ENCODE measurements at places on chromosomes 2 and 18.

- DNase-seq, result no peak
Measured at GRCh38 chr2:24048769-24049484, 614 bp upstream of the FKBP1B start.

DNA sequence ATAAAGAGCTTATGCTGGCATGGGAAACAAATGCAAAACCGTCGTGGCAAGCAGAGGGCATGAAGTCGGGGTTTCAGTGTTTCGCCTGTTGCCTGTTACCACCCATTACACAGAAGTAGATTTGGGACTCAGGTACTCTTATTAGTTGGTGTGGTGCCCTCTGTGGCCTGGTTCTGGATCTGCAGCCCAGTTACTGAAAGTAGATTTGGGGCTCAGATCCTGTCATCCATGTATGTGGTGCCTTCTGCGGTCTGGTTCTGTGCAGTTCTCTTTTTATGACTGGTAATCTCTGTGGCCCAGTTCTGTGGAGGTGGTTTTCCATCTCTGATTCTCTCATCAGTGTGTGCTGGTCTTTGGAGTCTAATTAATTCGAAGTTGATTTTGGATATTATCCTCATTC is 45.2 kb downstream of the ADNP2 start:
- no peak for DNase-seq

GRCh38 chr2:96393989-96394761 is 58.6 kb downstream of the NCAPH start:
- peak; percentile 58 for DNase-seq

DNA sequence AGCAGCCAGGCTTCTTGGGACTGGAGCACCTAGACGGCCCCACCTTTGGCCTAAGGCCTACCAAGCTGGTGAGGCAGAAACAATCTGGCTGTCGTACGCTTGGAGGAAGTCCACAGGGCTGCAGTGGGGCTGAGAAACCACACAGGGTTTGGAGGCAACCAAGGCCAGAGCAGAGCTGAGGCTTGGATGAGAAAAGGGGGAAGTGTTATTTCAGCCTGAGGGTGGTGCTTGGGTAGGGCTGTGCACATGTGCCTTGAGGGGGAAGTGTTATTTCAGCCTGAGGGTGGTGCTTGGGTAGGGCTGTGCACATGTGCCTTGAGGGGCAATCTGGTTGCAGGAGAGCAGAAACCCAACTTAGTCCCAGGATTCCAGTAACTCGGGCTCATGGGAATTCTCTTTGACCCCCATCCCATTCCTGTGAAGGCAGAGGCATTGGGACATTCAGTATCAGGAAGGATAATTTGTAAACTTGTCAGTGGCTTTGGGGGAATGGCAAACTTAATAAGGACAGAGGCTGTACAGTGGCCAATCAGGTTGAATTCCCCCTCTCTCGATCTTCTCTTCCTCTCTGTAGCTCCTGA is 971 bp upstream of the FBXO41 start:
- DNase-seq, result no peak

- peak; percentile 18 for DNase-seq
Measured at GRCh38 chr18:50009773-50010335, 185.1 kb downstream of the MYO5B start.

DNA sequence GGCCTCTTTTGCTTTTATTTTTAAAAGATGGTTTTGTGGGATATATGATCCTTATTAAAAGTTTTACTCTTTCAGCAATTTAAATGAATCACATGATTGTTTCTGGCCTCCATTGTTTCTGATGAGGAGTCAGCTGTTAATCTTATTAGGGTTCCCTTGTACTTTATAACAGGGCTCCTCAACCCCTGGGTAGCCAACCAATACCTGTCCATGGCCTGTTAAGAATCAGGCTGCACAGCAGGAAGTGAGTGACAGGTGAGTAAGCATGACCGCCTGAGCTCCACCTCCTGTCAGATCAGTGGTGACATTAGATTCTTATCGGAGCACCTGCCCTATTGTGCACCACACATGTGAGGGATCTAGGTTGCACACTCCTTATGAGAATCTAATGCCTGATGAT is 45.1 kb upstream of the FAM98A start:
- no peak for DNase-seq

GRCh38 chr2:32168513-32168912 is 2.8 kb downstream of the SLC30A6 start:
- DNase-seq, result no peak

DNA sequence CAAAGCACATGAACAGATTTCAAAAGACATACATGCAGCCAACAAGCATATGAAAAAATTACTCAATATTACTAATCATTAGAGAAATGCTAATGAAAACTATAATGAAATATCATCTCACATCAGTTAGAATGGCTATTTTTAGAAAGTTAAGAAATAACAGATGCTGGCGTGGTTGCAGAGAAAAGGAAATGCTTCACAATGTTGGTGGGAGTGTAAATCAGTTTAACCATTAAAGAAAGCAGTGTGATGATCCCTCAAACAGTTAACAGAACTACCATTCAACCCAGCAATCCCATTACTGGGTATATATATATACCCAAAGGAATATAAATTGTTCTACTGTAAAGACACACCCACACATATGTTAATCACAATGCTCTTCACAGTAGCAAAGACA is 117.7 kb upstream of the SETBP1 start:
- DNase-seq, result no peak
